ENCODE measurements at places on chromosomes 12 and 14.

DNA sequence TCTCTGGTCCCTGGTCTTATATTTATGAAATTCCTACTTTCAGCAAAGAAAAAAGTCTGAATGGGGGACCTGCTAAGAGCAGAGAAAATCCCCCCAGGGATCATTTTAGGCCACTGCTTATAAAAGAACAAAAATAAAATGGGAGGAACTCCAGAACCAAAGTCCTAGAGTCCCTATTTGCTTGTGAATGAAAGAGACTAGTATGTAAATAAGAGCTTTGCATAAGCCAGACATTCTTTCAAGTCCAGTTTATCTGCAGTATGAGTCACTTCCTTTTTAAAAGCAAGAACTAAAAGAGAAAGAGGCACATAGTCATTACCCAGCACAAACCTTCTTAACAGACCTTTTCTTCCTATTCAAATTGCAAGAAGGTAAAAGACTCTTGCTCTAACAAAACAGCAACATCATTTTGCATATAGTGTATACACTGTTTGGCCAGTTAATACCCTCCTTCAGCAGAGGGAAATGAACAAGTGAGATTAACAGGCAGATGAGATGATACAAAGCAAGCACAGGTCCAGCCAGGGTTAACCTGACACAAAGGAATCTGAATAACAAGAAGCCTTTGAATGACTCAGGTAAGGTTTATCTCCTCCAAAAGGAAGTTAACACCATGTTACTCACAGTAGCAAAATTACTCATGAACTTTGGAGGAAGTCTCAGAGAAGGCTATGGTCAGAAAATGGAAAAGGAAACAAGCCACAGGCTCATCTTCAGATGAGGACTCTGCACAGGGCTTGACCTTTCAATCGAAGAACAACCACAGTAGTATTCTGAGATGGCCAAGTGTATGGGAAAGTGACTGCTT, 87.3 kb downstream of the PHLDA1 start:
- DNase-seq: no peak

- DNase-seq: peak; percentile 30
Observed at GRCh38 chr12:75329918-75330826, at the start of gene CAPS2. Gene CAPS2, minus strand, starts transcription at chr12:75330324. Its CDS starts 3,826 bp downstream, at chr12:75326498.

DNA sequence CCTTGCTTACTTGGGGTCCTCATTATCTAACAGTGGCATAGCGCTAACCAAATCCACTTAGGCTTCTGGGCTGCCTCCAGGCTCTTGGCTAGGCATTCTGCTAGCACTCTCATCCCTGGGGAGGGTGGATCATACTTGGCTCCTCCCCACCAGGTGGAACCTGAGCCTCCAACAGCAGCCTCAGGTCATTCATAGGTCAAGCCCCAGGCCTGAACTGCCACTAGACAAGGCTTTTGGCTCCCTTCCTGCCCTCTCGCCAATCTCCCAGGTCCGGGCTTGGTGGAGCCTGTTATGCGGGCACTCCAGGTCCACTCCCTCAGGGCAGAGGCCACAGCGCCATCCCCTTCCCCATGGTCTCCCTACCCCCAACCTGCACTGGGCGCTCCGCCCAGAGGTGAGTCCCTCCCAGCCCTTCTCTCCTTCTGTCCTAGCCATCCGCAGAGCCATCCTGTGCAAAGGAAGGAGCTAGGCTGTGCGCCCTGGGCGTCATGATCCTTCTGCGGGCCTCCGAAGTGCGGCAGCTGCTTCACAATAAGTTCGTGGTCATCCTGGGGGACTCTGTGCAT, 154.9 kb upstream of the AMIGO2 start:
- no peak for DNase-seq

DNA sequence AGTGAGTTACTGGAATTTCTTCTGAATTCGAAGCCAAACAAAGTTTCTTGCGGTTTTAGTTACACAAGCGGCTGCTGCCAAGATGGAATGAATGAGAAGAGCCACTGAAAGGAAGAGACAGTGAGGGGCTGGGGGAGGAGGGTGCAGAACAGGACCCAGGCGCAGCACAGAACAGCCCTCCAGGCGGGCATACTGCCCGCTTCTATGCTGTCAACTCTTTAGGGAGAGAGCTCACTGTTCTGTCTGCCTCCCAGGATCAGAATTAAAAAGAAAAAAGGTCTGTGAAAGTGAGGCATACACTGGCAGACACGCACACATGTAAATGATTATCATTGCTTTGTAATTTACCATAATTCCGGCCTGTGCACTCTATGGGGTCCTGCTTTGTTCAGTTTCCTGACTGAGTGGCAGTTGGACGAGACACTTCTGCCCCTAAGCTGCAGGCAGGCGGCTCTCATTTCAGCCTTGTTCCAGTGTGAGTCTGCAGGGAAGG, 231.6 kb downstream of the CACNA1C start:
- DNase-seq: no peak

GRCh38 chr12:40336573-40337199, 111.9 kb downstream of the LRRK2 start:
- DNase-seq: no peak
